ENCODE measurements at places on chromosomes 2 and 18.

DNA sequence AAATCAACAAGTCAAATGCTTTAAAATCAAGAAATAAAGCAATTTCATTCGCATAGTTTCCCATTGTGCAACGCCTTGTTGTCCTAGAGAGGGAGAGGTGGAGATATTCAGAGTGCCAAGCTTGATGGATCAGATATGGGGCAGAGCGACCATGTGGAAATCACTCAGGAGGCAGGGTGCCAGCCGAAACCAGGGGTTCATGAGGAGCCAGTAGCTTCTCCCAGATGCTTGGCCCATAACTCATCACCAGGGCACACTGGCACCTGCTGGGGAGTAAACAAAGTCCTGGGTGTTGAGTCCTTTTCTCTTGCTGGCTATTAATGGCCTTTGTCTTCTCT lies 53.0 kb upstream of the ASAP2 start:
- no peak for DNase-seq

DNA sequence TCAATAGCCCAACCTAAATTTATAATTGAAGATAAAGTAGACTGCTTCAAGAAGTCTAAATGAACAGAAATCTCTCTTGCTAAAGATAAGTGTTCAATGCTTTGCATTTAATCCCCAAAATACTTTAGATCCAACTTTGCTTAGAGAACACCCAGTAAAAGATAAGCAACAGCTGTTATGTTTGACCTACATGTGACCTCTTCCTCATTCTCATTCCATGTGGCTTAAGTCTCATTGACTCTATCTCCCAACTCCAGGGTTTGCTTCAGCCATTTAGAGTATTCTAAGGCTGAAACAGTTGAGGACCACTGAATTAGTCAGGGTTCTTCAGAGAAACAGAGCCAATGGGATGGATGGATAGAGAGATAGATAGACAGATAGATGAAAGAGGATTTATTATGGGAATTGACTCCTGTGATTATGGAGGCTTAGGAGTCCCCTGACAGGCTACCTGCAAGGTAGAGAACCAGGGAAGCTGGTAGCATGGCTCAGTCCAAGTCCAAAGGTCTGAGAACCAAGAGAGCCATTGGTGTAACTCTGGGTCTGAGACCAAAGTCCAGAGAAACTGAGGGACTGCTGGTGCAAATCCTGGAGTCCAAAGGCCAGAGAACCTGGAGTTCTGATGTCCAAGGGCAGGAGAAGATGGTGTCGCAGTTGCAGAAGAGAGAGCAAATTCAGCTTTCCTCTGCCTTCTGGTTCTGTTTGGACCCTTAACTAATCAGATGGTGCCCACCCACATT lies 32.1 kb downstream of the CRYGD start:
- peak; percentile 21 for DNase-seq

GRCh38 chr2:65264821-65265670 lies 37.4 kb downstream of the ACTR2 start:
- DNase-seq: peak; percentile 71

DNA sequence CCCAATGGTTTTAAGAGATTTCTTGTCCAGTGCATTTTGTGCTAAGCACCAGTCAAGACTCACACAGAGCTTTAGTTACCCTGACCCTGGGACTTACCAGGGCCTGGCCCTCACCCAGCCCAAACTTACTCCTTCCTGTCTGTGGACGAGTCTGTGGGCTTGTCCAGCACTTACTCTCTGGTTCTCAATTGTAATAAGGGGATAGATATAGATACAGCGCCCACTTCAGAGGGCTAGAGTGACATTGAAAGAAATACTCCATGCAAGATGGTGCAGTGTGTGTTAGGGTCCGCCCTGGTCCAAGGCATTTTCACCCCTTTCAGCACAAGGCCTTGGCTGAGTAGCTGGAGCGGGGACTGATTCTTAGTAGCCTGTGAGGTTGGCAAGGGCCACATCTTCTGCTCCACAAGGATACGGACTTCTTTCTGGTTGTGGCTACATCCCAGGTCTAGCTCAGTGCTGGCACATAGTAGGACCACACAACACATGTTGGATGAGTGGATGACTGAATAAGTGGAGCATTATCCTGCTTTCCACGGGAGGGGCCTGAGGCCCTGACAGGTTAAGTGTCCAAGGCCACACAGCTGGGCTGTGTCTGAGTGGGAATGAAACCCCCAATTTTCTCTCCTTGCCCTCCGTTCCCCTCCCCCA lies 3.8 kb upstream of the ARID5A start:
- DNase-seq: no peak

GRCh38 chr2:138615257-138615656 lies 113.7 kb downstream of the SPOPL start:
- DNase-seq: no peak

GRCh38 chr2:165594935-165595255 lies 125.4 kb downstream of the CSRNP3 start:
- no peak for DNase-seq

- no peak for DNase-seq
Measured at GRCh38 chr2:159713631-159714246, 1.4 kb downstream of the MARCHF7 start.

- no peak for DNase-seq
Measured at GRCh38 chr18:27713738-27714095, 463.2 kb downstream of the CDH2 start.

DNA sequence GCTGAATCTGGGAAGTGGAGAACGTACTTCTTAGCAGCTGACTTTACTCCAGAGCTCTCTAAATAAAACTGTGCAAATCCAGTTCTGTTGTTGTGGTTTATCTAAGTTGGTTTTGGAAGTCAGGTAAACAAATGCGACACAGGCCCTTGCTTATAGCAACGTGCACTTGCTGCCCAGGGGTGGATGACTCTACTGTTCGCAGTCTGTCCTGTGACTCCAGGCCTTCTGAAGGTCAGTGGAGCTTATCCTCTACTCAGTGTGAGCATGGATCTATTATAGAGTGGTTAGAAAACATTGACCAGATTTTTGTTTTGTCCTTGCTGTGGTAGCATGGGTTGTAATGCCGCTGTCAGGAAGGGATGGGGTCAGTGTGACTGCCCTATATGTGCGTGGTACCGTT lies 89.1 kb downstream of the ZNF236 start:
- no peak for DNase-seq

GRCh38 chr2:64101141-64101591 lies 43.1 kb downstream of the PELI1 start:
- no peak for DNase-seq

- no peak for DNase-seq
Measured at GRCh38 chr2:156005999-156006712, 326.4 kb downstream of the NR4A2 start.

GRCh38 chr2:35033748-35034147 lies 1321.8 kb upstream of the CRIM1 start:
- no peak for DNase-seq
